ENCODE measurements at places on chromosomes 7 and 10.
A peak's percentile ranks its signal among the peaks of the same experiment; 100 is the strongest.

DNA sequence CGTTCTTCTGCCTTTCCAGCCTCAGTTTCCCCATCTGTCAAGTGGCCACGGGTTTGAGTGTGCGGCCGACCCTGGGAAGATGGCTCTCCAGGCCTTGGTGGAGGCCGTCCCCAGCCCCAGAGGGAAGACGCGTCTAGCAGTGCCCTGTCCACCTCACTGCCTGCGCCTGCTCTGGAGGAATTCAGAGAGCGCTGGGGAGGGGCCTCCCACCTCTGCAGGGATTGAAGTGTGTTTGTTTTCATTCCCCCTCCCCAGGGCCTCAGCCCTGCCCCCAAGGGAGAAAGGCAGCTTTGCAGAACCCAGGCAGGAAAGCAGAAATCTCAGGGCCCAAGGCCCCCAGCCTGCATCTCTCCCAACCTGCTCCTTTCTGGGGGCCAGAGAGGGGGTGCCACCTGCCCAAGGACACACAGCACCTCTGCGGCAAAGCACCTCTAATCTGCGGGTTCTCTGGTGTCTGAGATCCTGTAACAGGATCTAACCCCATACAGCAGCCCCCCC, 91.0 kb downstream of the MICALL2 start:
- DNase-seq: no peak

DNA sequence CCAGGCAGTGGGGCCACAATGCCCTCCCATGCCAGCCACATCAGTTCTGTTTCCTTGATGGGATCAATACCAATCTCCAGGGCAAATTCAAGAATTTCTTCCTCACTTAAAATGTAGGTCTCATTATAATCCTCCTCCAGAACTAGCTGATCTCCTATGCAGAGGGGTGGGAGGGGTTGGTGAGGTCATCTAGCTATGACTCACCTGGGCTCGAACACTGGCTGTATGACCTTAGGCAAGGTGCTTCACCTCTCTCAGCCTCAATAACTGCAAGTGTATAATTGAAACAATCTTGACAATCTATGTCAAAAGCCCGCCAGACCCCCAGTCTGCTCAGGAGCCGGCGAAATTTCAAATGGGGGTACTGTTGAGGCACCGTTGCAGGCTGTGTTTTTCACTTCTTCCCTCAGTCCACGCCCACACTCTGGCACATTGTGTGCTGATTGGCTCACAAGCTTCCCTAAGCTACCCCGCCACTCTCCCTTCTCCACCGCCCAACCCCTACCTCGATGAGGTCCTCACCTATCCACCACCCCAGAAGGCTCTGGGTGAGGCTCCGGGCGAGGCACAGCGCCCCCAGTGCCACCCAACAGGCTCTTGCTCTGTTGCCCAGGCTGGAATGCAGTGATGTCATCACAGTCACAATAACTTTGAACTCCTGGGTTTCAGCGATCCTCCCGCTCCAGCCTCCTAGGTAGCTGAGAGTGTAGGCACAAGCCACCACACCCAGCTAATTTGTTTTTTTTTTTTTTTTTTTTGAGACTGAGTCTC, 70.5 kb downstream of the ZNF22 start:
- no peak for DNase-seq

DNA sequence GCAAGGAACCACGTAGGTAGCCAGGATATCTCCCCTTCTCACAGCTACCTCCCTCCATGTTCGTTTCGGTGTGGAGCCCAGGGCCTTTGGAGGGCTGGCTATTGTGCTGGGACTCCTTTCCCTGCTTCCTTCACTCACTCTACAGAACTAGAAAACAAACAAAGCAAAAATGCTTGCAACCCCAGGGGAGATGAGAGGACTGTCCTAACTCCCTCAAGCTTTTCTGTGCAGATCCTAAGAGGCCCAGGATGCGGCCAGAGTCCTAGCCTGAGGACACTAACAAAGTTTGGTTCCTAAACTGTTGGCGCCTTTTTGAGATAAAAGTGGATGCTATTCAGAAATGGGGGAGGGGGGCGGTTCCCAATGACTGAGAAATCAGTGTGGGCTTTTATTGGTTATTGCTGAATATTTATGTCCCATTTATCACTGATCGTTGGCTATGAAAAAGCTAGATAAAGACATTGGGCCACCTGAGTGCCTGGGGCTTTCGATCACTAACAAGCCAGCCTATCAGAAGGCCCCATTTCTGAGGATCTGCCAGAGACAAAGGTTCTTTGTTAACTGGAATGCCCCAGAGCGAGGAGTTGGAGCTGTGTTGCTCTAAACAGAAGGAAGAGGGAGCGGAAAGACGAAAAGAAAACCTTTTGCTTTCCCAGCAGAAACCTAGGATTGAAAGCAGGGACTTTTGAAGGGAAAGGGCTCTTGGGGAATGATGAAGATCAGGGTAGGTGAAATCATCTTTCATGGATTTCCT, 95.2 kb upstream of the EGR2 start:
- no peak for DNase-seq

GRCh38 chr7:126501617-126502016, 751.1 kb downstream of the GRM8 start:
- DNase-seq: no peak

DNA sequence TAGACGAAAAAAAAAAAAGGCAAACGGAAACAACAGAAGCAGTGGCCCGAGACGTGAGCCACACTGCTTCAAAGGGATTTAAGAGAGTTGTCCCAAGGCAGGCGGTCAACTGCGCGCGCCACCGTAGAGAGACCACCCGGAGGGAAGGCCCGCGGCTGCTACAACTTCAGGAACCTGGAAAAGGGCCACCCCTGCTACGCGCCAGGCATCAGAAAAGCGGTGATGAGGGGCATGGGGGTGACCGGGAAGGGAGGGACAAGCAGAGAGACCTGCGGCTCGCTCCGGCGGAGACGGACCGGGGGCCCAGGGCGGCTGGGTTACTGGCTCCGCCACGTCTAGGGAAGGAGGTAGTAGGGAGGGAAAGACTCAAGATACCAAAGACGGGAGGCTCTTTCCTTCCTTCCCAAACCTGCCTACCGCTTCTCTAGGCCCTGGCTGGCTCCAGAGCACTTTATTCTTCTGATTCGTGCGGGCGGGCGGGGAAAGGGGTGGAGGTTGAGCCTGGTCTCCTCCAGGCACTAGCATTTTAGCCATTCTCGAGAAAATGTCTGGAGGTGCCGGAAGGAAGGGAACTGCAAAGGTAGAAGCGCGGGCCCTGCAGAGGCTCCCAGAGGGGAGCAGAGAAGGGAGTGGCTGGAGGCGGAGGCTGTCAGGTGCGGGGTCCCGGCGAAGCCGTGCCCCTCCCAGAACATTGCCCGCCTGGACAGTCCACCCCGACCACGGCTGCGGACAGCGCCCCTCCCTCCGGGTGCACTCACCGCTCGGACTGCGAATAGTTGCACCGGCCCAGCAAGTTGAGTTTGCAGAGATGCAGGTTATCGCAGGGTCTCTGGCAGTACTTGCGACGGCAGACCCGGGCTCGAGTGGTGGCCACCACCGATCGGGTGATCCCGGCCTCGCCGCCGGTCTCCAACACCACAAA, 993 bp downstream of the ZC3HAV1 start:
- DNase-seq: peak; percentile 10

GRCh38 chr7:52826515-52827265, 208.7 kb upstream of the POM121L12 start:
- DNase-seq: no peak

GRCh38 chr7:22786290-22786932, 36.2 kb downstream of the TOMM7 start:
- DNase-seq: no peak

All from foreskin fibroblast (primary cell).